ENCODE measurements at places on chromosomes 3 and 15.

DNA sequence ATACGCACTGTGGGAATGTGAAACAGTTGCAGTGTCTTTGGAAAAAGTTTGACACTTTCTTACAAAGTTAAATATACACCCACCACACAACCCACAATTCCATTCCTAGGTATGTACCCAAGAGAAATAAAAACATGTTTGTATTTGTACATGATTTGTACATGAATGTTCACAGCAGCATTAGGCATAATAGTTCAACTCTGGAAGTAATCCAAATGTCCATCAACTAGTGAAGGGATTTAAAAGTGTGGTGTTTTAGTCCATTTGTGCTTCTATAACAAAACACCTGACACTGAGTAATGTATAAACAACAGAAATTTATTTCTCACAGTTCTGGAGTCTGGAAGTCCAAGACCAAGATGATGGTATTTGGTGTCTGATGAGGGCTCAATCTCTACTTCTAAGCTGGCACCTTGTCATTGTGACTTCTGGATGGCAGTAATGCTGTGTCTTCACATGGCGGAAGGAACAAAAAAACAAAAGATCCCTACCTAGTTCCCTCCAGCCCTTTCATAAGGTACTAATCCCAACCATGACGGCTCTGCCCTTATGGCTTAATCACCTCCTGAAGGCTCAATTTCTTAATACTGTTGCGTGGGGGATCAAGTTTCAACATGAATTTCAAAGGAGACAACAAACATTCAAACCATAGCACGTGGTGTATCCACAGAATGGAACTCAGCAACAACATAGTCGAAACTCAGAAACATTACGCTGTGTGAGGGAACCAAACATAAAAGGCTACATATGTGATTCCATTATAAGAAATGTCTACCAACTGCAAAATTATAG, 120.5 kb downstream of the AQP9 start:
- DNase-seq: no peak

GRCh38 chr15:78536134-78536533, 4.1 kb upstream of the PSMA4 start:
- no peak for DNase-seq

DNA sequence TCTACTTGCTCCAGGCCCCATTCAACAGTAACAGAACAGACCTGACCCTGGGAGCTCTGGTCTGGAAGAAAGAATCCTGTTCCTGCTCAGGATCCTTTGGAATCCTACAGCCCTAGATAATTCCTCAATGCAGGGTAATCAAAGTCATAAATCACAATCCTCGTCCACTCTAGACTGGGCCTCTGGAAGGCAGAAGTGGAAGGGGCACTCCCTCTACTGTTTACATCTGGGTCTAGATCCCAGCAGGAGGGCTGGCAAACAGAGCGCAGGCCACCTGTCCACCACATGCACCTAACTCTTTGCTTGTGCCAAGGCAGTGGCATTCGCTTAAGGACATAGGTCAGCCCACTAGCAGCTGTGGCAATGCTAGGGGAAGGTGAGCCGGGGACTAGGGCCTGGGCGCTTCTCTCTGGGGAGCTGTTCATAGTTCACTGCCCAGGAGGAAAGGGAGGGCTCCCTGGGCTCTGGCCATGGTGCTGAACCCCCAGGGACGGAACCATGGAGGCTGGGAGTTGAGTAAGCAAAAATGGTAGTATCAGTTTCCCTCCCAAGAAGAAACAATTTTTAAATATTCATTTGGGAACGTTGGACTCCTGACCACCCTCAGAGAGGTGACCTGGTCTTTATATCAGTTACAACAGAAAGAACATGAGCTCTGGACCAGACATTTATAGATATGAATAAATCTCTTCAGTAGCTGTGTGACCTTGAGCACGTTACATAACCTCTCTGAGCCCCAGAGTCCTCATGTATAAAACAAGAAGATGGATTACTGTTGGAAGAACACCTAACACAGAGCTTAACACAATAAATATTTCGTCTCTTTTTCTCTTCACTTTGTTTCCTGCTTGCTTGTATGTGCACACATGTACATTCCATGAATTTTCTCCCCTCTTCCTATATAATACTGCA, 90.2 kb downstream of the NTRK3 start:
- peak; percentile 71 for DNase-seq

- no peak for DNase-seq
These were observed 45.6 kb upstream of the PAQR5 start for GRCh38 chr15:69253156-69253555.

DNA sequence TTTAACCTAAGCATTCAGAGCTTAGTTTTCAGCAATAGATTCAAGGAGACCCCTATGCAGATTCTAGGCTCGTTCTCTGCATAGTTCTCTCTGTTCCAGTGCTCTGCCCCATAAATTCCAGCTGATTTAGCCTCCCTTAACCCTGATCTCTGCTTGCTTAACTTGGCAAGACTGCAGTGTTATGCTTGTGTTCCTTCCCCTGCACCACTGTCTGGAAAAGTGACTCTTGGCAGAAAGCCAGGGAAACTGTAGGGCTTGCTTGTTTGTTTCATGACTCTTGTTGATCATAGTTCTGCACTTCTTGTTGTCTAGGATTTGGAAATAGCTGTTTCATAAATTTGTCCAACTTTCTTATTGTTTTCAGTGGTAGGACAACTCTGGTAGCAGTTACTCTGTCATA, 40.1 kb downstream of the ANAPC13 start:
- DNase-seq: no peak

- no peak for DNase-seq
These were observed 19.7 kb downstream of the ALPK3 start for GRCh38 chr15:84836844-84837243.

DNA sequence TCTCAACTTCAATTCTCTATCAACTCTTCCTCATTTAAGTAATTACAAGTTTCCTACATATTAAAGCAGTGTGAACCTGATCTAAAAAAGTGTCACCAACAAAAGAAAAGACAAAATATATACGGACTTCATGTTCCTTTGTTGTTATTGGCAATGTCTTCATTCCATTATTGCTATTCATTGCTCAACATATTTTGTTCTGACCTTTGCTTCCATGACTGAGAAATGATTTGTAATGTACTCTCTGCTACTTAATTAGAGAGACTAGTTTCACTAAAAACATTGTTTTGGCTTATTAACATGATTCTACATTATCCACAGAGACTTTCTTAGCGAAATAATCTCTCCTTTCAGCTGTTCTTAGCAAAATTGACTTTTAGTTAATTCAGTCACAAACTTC, 657.2 kb upstream of the ROBO1 start:
- no peak for DNase-seq

- DNase-seq: no peak
These were observed 773.4 kb downstream of the ROBO1 start for GRCh38 chr3:78994174-78995027.

DNA sequence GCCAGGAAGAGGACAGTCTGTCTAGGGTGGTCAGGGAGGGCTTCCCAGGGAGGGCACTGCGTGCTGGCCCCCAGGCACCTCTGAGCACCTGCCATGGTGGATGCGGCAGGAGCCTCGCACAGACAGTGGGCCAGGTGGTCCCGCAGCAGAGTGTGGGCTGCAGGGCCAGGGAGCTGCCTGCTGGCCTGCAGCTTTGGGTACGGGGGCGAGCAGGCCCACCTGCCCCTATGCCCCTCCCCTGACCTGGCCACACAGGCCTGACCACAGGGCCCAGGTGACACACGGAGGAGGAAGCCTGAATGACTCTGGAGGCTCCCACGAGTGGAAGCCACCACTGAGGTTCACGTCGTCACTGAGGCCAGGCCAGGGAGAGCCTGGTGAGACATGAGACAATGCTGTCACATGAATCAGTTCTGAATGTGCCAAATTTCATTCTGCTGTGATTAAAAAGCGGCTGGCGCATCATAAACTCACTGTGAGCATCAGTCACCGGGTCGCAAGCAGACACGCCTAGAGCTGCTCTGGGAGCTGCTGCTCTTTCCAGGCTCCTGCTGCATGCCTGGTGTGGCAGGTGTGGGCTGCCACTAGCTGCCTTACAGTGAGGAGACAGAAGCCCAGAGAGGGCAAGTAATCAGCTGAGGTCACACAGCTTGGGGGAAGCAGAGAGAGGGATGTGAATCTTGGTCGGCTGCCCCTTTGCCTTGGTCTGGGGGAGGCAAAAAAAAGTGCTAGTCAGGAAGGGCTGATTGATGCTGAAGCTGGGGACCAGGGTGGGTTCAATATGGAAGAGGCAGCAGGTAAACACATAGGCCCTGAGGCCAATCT, 39.5 kb upstream of the IQSEC1 start:
- no peak for DNase-seq

GRCh38 chr15:36506733-36507356, 72.6 kb upstream of the CDIN1 start:
- no peak for DNase-seq

GRCh38 chr3:178277605-178278004, 258.6 kb upstream of the KCNMB2 start:
- no peak for DNase-seq

Measured in WTC11 (cell line).